ENCODE measurements at places on chromosomes 2 and 18.

DNA sequence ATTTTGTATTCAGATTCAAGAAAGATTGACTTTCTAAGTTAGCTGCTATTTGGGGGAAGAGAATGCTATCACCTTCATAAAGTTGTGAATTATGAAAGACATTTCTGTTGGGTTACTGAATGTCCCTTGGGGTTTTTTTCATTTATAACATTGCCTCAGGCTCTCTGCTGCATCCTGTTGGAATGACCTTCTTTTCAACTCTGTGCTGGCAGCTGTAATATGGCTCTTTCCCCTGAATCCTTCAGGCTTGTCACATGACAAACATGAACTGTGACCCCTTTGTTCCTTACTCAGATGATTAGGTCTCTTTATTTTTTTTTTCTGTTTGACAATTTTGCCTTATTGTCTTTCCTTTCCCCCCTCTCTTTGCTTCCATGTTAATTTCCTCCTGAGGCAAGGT lies 159.8 kb downstream of the TAF4B start:
- peak; percentile 52 for DNase-seq

GRCh38 chr2:134927195-134927594 lies 8.6 kb downstream of the CCNT2 start:
- no peak for DNase-seq

DNA sequence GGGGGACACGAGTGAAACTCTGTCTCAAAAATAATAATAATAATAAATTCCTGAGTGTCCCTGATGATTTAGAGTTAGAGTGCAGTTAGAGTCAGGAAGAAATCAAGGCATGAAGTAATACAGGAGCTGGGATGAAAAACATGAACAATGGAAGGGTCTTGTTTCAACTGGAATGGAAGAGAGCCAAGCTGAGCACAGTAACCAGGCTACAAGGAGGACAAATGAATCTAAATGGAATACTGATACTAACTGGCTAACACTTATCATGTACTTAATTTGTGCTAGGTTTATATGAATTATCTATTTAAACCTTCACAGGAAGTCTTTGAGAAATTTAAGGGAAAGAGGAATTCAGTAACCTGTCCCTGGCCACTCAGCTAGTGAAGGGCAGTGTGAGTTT lies 38.8 kb upstream of the PSME4 start:
- DNase-seq = no peak

GRCh38 chr2:26605999-26606846 lies 34.9 kb downstream of the CIB4 start:
- no peak for DNase-seq

- no peak for DNase-seq
Observed at GRCh38 chr2:172248785-172249187, 146.1 kb upstream of the DLX2 start.

- DNase-seq = no peak
Observed at GRCh38 chr2:36770542-36771287, 74.2 kb downstream of the VIT start.

- no peak for DNase-seq
Observed at GRCh38 chr2:20188851-20189250, 36.1 kb downstream of the SDC1 start.

DNA sequence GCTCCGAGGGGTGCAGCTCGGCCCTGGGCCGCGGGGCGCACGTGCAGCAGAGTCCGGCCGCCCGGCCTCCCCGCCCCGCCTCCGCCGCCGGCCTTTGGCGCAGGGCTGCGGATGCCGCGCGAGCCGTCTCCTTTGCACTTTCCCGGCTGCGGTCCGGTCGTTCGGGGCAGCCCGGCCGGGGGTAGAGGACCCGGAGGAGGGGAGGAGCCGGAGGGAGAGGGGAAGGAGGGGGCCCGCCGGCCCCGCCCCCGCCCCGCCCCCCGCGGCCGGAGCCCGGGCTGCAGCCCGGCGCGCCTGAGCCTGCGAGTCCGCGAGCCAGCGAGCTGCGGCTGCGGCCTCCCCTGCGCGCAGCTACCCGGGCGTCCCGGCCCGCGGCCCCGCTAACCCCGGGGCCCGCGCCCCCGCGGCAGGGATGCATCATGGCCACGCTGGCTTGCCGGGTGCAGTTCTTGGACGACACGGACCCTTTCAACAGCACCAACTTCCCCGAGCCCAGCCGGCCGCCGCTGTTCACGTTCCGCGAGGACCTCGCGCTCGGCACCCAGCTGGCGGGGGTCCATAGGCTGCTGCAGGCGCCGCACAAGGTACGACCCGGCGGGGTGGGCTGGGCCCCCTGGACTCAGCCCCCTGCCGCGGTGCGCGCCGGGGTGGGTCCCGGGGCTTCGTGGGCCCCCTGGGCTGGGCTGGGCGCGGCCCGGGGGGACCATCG lies at the start of gene FHOD3:
Gene FHOD3 (plus strand): TSS at position 297 of the 709 bp plus-strand sequence. CDS start 123 bp downstream, at position 420.
- no peak for DNase-seq

DNA sequence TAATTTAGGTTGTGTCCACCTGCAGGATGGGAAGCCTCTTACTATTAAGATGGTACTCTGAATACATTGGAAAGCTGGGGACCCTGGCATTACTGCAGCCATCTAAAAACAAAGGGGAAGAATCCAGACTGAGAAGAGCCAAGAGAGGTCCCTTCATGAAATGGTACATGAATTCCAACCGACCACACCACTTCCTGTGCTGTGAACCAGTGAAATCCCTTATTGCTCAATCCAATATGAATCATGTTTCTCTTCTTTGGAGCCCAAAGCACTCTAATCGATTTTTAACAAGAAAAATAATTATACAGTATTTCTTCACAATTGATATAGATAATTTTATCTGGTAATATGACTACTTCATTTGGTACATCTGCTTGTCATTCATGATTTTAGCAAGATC lies 479.7 kb upstream of the RAB6C start:
- no peak for DNase-seq

- DNase-seq = no peak
Observed at GRCh38 chr18:48572402-48573126, 33.7 kb downstream of the CTIF start.

DNA sequence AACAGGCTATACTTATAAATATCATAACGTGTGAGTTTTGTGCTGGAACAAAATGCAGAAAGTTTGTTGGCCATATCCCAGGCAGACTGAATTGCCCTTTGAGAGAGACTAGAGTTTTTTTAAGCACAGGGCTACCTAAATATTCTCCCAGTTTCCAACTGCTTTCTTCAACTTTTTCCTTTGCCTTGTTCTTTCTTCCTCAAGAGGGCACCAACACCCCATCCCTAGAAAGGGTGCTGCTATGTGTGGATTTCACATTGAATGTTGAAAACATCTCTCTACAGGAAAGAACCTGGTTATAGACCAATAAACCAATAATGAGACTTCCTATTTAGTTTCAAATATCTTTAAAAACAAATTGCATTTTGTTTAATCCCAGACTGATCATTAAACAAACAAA lies 87.9 kb downstream of the ICOS start:
- DNase-seq = peak; percentile 33

DNA sequence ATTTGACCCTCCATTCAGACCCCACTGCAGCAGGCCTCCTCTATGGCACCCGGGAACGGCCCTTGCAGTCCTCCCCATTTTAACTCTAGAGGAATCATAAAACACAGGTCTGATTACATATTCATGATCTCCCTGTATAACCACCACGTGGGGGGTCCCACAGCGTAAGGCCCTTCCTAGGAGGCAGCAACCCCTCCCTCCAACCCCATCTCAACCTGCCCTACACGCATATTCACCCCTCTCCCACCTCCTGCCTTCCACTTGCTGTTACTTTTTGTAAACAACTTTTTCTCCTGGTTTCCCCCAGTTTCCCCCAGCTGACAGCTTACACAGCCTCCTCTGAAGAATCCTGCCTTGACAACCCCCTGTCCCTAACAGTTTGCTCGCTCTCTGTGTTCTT lies 85.1 kb upstream of the FOXI3 start:
- DNase-seq = no peak

DNA sequence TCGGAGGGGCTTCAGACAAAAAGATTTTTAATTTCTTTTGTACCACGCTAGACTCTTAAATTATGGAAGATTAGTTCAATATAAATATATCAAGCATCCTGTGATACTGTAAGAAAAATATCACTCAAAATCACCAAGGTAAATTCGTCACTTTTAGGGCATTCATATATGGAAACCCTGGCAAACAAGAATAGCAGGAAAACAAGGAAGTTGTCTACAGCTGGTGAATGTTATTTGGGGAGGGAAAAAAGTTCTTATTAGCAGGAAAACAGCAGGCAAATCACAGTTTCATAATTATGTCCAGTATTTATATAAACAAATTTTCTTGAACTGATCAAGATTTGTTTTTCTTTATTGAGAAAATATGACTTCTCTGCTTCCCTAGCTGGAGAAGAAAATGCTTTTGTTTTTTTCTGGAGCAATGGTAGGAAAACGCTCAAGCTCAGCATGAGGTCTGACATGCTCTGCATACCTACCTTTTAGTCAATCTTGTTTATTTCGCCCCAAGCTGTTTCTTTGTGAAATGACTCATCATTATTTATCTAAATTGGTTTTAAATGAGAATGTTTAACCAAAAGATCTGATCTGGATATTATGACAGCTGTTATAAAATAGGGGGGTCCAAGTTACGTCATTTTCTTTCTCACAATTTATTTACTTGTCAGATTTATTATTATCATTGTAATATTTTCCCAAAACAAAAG lies 14.7 kb downstream of the LINC00305 start:
- no peak for DNase-seq

DNA sequence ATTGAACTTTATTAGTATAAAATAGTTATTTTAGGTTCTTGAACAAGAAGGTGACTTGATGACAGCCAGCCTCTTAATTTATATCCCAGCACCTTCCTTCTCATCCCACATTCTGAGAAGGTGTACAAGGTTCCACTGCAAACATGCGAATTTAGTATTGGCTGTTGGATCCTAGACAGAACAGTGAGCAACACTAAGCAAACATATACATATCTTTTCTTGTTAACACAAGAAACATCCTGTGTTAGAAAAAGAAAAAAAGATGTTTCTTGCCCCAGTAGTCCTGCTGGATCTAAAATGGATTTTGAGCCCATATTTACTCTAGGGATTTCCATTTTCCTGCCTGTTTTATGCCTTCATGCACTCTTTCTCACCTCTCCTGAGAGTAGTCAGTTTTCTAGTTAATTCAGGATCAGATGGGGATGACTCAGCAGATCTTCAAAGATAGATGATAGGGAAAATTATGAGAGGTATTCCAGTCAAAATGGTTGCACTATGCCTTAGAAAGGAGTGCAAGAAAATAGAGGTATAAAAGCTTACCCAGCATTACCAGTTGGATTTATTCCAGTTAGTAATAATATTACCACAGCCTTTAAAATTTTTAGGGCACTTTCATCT lies 336.5 kb downstream of the MEIS1 start:
- DNase-seq = no peak

DNA sequence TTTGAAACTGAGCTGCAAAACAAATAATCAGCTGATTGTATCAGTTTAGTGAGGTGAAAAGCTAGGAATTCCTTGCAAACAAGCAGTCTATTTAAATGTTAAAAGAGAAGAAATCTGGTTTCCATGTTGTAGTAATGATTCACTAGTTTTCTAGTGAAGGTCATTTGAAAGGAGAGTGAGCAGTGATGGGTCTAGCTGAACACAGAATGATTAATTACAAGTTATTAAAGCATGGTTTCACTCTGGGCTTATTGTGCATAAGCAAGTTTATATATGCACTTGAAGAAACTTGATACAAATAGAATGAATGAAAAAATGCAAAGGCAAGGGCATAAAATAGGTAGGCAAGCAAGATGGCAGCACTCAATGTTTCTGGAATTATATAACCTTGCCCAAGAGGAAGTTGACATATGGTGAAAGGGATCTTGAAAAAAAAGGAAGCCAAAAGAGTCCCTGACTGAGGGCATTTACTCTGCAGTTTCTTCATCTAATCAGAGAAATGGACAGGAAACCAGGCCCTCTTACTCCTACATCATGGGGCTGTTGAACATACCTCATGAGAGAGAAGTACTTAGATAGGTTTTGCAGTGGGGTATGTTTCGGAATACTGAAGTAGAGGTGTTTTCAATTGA lies 53.2 kb downstream of the PLCL1 start:
- DNase-seq = no peak

DNA sequence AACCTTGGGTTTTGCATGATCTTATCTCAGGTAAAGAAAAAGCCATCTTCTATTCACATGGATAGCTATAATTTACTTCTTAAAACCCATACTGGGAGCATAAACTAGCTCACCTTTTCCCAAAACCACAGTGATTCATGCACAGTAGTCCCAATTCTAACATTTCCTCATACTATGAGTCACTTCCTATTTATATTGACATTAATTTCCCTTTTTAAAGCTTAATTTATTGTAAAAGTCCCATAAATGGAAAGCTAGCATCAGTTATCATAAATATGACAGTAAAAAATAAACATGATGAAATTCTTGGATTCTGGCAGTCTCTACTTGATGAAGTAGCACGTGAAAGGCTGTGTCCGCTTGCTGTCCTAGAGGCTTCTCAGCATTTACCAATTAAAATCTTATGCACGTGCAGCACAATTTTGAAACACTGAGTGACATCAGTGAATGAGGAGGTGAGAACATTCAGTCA lies 180.1 kb downstream of the CDH2 start:
- no peak for DNase-seq

- no peak for DNase-seq
Observed at GRCh38 chr2:28185891-28186290, 206.8 kb upstream of the FOSL2 start.

Measured in right renal pelvis (tissue), 4 donors.